ENCODE measurements at places on chromosomes 3 and 15. TPM values are rescaled to one million over a fixed set of nuclear protein-coding genes. Genes with fewer than 3 reads are reported as not detected.

SCN5A gene
- 1.3 TPM for total RNA-seq

VPS39 gene
- total RNA-seq, result 109 TPM

DPPA2 gene
- not detected for total RNA-seq

THSD4 gene
- 0.94 TPM for total RNA-seq

MST1R gene
- 3.8 TPM for total RNA-seq

MCTP2 gene
- total RNA-seq, result 0.94 TPM

SLC9A9 gene
- 5.0 TPM for total RNA-seq

APOD gene
- 3.8 TPM for total RNA-seq
